MCF 10A (cell line): ENCODE measurements at places on chromosomes 16 and 17.

GRCh38 chr16:66131156-66131807 is 235.2 kb upstream of the CDH5 start:
- H3K4me1 ChIP-seq = no peaks in the 10 kb centered on the region
- no peak overlapping the region for H3K27ac ChIP-seq
- DNase-seq = peak; percentile 52
- no peak overlapping the region for H3K4me3 ChIP-seq

- peak overlapping the region; percentile 64 for H3K4me3 ChIP-seq
- H3K4me1 ChIP-seq = peaks cover 6% of the 10 kb centered on the region
- H3K36me3 ChIP-seq = no peaks in the 10 kb centered on the region
- DNase-seq = peak; percentile 92
- no peak overlapping the region for H3K27ac ChIP-seq
Observed at GRCh38 chr16:3099732-3100499, 822 bp upstream of the ZSCAN10 start.

DNA sequence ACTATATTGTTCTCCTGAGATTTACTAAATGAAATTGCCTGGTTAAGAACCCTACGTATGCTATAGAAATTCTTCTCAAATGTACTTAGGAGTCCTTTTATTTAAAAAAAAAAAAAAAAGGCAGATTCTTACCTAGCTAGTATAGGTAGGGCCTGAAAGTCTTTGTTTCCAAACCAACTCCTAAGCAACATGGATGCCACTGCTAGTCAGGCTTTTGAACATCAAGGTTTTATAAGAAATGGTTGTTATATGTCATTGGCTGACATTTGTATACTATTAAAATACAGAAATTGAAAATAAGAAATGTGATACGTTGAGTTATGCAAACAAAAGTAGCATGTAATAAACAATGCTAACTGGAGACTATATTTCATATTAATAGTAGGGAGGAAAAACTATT is 1.2 kb downstream of the EVI2A start:
- no peak for DNase-seq
- no peaks in the 10 kb centered on the region for H3K27me3 ChIP-seq
- peaks cover 25% of the 10 kb centered on the region for H3K4me1 ChIP-seq
- H3K4me3 ChIP-seq = peak overlapping the region; percentile 54
- peak overlapping the region; percentile 90 for H3K27ac ChIP-seq

GRCh38 chr17:7466639-7467341 is 12.6 kb downstream of the ZBTB4 start:
- H3K27me3 ChIP-seq = no peaks in the 10 kb centered on the region
- peak overlapping the region; percentile 31 for H3K27ac ChIP-seq
- no peak for DNase-seq

GRCh38 chr16:57007050-57007449 is 17.7 kb downstream of the NLRC5 start:
- no peaks in the 10 kb centered on the region for H3K4me1 ChIP-seq
- H3K27me3 ChIP-seq = no peaks in the 10 kb centered on the region
- H3K36me3 ChIP-seq = no peaks in the 10 kb centered on the region
- no peak overlapping the region for H3K27ac ChIP-seq
- DNase-seq = no peak
